ENCODE measurements at places on chromosomes 4 and X.

GRCh38 chr4:181509073-181509472 lies 734.1 kb upstream of the TENM3 start:
- no peak for DNase-seq

DNA sequence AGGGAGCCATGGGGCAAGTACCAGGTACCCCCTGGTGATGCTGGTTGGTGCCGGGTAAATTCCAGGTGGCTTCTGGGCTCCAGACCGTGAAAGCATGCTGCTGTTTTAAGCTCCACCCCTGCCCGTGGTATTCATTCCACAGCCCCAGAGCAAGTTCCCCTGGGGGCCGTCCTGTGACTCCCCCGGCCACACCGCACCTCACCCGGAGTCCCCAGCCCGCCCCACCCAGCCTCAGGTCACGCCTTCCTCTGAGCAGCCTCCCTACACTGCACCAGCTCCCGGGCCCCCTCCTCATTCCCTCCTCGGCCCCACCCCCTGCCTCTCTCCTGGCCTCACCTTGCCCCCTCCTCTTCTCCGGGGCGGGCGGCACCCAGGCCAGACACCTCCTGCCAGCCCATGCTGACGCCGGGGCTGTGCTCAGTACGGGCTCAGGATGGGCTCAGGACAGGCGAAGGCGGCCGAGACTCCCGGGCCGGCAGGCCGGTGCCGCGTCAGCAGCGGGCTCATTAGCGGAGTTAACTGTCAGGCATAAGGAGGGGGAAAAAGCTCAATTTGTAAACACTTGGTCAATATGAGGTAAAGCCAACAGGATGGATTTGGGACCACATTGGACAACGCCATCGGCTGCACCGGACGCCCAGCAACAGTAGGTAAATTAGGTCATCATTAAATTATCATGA lies 127.4 kb downstream of the FAM53A start:
- DNase-seq, result no peak

- DNase-seq, result no peak
These were observed 3.3 kb downstream of the NLGN4X start for GRCh38 chrX:6225288-6225910.

GRCh38 chr4:146283758-146284651 lies 69.7 kb downstream of the REELD1 start:
- no peak for DNase-seq

GRCh38 chrX:66634272-66634671 lies 4.6 kb downstream of the EDA2R start:
- no peak for DNase-seq

- no peak for DNase-seq
These were observed 34.2 kb downstream of the FAM193A start for GRCh38 chr4:2570551-2571222.

DNA sequence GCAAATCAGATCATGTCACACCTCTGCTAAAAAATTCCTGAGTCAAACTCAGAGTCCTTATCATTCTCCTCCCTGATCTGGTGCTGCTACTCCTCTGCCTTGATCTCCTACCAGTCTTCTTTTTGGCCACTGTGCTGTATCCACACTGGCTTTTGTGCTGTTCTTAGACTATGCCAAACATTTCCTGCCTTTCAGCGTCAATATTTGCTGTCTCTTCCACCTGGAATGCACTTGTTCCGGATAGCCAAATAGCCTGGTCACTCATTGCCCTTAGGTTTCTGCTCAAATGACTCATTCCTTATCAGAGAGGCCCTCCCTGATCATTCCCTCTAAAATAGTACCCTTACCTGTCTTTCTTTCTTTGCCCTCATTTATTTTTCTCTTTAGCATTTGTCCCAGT lies 24.4 kb upstream of the RP2 start:
- DNase-seq, result no peak

DNA sequence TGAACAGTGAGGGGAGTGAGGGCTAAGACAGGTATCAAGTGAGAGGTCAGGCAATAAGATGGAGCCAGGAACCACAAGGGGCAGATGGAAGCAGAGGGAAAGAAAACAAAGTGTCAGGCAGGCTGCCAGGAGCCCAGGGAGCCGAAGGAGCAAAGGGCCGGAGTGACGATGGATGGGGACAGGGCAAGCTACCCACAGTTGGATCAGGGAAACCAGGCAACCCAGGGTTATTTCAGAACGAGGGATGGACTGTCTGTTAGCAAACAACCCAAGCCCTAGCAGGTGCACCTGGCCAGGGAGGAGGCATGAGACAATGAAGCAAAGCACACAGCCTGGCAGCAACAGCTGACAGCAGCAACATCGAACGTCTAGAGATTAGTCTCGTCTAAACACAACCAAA lies 39.2 kb downstream of the SEL1L3 start:
- DNase-seq, result no peak

GRCh38 chr4:732486-732885 lies 26.9 kb downstream of the PCGF3 start:
- no peak for DNase-seq

DNA sequence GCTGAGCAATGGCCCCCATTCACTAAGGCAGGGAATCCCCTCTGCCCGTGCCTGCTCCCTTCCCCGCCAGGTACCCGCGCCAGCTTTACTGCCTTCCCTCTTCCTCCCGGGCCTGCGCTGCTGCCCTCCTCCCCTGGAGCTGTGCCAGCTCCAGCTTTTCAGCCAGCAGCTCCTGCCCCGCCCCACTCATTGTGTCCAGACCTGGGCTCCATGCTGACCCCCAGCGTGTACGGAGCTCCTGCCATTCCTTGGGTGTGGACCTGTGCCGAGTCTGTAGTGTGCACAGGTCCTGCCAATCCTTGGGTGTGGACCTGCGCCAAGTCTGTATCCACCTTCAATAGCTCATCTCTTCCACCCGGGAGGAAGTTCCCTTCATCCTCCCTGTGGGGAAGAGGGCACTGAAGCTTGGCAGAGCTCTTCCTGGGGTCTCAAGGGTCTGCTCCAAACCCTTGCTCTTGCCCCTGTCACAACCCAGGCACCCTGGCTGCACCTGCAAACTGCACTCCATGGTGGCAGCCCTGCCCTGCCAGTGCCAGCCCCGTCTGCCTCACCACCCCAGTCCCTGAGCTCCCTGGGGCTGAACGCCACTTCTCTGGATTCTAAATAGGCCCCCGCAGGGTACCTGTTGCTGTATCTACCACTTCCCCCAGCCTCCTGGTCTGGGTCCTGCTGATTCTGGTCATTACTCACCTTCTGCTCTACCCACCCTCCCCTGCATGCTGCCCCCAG lies 63.9 kb downstream of the TRMT44 start:
- DNase-seq, result no peak

DNA sequence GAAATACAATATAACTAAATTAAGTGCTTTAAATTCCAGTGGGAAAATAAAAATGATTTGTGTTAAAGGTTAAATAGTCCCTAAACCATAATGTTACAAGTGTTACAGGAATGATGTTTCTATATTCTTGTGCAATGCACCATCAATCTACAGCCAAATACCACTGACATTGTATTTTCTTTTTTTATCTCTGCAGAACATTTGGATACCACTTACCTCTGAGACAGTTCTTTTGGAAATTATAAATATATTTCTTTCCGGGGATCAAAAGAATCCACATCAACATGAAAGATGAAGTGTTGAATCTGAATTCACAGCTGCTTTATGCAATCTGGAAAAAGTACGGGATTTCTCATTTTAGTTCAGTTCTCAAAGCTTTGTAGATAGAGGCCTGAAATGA lies 518.3 kb upstream of the AGA start:
- no peak for DNase-seq

DNA sequence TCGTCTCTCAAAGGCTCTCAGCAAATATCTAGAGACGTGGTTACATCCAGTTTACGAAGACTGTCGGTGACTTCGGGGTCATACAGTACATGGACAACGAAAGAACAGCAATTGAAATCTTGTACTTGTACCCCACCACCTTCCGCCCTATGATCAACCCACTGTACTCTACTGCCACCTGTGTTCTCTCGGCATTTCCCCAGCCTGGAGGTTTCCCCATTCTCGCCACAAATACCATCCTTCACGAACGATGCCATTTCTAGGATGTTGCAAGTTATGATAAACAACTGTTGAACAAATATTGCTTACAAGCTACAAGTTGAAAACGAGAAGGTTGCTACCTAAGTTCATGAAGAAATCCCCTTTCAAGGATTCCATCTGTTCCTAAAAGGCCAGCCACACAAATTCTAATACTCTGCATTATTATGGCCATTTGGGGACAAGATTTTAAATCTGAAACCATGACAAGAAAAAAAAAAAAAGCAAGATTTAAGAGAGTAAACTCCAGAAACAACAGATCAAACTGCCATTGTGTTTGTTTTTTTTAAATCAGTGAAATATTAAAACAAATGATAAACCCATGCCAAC lies 1.6 kb downstream of the APBB2 start:
- DNase-seq, result no peak

GRCh38 chrX:24268786-24269185 lies 45.1 kb downstream of the SUPT20HL2 start:
- DNase-seq, result no peak

- DNase-seq, result no peak
These were observed 115.4 kb upstream of the RPS6KA3 start for GRCh38 chrX:20382082-20382481.

DNA sequence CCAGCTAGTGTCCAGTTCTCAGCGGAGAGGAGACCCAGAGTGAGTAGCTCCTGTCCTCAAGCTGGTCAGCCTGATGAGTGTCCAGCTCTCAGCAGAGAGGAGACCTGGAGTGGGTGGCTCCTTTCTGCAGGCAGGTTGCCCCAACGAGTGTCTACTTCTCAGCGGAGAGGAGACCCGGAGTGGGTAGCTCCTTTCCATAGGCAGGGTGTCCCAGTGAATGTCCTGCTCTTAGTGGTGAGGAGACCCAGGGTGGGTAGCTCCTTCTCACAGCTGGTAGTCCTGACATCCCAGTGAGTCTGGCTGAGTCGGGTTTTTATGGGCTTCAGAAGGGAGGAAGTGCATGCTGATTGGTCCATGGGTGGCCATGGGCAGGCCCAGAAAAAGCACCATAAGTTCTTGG lies 55.7 kb upstream of the NUDT6 start:
- no peak for DNase-seq

DNA sequence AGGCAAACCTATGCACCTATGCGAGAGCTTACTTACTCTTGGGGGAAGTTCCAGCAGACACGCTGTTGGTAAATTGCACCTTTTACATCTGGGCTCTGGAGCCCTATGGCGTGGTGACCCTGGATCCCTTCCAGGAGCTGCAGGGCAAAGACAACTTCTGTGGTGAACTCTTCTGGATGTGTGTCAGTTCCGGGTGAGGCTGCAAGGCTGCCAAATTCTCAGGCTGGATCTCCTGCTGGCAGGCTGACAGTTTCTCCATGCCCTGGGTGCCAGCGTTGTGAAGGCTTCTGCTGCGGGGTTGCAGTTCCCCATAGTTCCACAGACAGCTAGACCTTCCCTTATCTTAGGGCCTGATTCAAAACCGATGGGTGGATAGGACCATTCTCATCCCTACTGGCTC lies 37.9 kb downstream of the RAP2C start:
- no peak for DNase-seq

DNA sequence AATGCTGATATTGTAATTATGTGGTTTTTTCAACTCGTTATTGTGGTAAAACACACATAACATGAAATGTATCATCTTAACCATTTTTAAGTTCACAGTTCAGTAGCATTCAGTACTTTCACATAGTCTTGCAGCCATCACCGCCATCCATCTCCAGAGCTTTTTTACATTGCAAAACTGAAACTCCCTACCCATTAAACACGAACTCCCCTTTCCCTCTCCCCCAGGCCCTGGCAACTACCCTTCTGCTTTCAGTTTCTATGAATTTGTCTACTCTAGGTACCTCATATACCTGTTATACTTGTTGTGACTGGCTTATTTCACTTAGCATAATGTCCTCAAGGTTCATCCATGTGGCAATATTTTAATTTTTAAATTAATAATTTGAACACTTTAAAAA lies 380.6 kb downstream of the MAPK10 start:
- DNase-seq, result no peak

DNA sequence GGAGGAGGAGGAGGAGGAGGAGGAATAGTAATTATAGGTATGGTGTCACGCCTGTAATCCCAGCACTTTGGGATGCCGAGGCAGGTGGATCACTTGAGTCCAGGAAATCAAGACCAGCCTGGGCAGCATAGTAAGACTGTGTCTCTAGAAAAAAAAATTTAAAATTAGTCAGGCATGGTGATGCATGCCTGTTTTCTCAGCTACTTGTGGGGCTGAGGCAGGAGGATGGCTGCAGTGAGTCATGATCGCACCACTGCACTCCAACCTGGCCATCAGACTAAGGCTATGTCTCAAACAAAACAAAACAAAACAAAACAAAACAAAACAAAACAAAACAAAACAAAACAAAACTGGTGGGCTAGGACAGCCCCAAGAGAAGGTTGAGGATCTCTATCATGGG lies 3.0 kb downstream of the STARD8 start:
- no peak for DNase-seq

- DNase-seq, result no peak
These were observed 62.4 kb upstream of the RAI2 start for GRCh38 chrX:17923546-17923945.

DNA sequence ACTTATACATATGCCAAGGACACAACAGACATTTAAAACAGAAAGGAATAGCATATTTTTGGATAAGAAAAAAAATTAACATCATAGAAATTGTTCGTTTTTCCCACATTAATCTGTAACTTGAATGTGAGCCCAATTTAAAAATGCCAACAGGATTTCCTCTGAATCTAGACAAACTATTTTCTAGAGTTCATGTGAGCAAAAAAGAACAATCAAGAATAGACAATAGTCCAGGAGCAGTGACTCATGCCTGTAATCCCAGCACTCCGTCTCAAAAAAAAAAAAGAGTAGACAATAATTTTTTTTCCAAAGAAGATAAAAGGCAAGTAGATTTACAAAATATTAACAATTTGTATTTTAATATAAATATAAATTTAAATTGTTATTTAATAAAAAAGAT lies 73.7 kb upstream of the DUSP21 start:
- no peak for DNase-seq

DNA sequence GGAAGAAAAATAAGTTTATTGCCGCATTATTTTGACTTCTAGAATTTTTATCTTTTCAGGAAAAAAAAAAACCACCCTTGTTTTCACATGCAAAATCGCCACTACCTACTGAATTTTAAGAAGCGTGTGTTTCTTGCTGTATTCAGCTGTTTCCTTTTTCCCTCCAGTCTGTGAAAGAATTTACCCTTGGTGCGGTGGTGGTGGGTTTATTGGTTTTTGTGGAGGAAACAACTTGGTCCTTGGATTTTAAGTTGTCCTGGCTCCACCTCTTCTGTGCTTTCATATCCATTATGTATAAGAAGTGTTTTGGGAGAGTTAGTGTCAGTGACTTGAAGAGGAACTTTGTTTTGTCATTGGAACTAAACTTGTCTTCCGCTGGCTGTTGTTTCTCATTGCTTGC lies 8.1 kb downstream of the RAPGEF2 start:
- no peak for DNase-seq

DNA sequence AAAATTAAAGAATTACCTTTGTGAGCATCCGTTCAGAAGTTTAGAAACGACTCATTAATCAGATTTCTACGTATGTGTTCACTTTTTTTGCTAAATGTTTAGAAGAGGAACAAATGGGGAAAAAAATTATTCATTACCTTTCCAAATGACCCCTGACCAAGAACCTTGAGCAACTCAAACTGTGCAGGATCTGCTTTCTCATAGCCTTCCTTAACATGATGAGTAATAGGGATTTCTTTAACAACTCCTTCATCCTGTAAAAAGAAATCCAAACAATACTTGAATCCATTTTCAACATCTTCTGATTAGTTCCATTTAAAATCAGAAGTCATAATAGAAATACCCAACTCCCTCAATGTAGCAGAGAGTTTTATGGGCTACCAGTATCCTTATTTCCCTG lies 32.1 kb downstream of the RPS6KA6 start:
- DNase-seq, result no peak

- no peak for DNase-seq
These were observed 512.0 kb upstream of the NR3C2 start for GRCh38 chr4:148954011-148954749.
